ENCODE measurements at places on chromosomes 1 and 21.

DNA sequence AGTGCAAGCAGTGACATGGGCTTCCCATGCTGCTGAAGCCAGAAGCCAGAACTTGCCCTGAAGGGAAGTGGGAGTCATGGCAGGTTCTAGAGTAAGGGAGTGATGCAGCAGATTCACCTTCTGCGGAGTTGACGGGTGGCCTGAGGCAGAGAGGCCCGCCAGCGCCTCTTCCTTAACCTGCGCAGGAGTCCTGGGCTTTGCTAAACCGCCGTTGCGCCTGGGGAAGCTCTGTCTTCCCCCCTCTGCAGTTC, 67.3 kb downstream of the OBSCN start:
- no peak for DNase-seq

DNA sequence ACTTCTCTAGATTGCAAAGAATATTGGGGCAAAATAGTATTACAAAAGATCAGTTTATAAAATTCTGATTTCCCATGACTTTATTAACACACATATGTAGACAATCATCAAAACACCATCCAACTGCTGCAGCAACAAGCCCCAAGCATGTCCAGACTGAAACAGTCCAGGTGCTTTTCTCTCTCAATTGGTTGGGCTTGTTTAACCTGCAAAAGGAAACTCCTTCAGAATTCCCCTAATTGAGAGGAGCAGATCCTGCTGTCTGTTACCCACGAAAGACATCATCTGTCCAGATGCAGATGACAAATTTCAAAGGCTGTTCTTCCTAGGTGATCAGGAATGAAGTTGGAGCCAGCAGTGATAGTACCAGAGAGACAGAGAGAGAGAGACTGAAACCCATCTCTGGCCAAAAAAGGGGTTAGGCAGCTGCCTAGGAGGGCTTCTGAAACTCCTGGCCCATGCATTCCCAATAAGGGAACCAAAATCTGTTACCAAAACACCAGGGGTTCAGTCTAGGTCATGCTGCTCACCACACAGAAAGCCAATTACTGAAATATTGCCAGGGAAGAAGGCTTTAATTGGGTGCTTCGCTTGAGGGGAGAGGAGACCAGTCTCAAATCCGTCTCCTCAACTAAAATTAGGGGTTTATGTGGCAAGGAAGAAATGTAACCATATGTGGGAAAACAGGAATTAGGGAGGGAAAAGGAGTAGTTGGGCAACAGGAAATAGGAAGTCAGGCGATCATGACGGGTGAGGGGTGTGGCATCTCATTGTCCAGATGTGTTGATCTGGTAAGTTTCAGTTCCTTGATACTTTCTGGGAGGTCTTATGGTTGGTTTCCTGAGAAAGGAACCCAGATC, 34.7 kb upstream of the RGL1 start:
- DNase-seq: no peak

DNA sequence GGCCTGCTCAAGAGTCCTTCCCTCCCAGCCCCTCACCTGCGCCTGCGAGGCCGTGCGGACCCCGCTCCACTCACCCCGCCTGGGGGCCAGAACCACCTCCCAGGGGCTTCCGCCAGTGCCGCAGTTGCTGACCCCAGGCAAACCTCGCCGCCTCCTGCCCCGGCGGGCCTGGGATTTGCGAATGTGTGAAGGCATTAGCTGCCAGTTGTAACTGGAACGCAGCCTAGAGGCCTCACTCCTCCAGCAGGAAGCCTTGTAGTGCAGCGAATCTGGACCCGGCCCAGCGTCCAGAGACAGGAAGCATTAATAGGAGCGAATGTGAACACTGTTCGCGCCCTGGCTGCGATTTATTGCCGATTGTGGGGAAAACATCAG, 140.9 kb upstream of the ARHGEF16 start:
- DNase-seq: no peak

DNA sequence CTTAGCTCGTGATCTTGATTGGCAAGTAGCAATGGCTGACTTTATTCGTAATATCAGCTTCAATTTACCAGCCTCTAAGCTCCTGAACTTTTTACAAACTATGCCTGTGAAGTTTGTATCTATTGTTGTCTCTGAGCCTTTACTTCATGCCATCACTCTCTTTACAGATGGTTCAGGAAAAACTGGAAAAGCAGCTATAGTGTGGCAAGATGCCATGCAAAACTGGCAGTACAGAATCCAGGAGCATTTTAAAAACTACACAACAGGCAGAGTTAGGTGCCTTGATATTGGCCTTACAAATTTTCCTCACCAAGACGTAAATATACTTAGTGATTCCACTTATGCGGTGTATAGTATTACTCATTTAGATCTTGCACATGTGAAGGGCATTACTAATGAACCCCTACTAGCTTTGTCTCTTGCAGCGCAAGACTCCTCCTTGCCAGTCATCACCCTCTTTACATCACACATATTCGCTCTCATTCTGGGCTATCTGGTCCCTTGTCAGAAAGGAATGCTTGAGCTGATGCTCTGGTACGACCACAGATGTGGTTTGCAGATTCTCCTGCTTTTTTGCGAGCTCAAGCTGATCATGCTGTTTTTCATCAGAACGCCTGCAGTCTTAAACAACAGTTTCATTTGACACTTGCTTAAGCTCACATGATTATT, 36.3 kb downstream of the CLCA1 start:
- no peak for DNase-seq

- DNase-seq: peak; percentile 93
Observed at GRCh38 chr1:86429835-86430234, 5.9 kb downstream of the CLCA2 start.

DNA sequence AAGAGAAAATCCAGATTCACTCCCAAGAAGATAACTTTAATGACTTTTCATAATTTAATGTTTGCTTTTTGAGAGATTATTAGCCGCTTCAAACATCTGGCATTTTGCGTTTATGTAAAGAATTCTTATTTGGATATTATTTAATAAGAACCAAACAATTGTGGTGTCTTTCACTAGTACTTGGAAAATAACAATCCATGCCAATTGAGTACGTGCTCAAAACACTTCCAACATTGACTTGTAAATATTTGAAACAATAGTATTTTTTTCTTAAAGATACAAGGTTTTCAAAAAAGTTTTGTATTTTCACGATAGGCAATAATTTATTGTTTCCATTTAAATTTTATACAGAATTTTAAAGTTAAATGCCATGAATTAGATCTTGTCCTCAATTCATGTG, 498.7 kb downstream of the AMY1C start:
- DNase-seq: no peak

DNA sequence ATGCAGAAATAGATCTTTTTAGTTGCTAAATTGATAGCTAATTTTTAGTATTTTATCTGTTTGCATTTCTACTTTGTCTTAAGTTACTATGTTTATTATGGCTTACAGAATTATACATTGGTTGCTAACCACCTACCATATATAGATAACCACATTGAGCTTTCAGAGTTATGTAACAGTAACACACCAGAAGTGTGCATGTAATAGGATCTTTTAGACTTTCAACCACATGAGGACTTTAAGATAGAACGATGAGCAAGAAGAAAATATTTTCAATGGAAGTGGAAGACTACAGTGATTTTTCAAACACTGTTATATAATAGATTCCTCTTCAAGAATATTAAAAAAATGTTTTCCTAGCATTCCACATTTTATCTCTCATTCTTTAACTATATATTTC, 28.8 kb downstream of the TOR1AIP1 start:
- peak; percentile 74 for DNase-seq

DNA sequence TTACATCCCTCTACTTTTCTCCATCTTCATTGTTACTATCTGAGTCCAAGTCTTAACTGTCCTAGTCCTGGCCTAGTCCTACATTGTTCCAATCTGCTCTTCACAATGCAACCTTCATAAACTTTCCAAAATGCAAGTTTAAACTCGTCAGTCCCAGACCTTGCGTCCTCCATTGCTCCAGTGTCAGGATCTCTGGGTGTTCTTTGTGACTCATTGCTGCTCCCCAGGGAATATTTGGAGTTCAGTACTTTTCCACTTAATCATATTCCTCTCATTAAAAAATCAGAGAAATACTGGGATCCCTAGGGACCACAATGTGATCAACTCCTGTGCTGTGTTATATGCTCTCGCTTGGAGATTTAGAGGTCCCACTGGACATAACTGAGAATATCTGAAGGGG, 18.0 kb upstream of the KPRP start:
- no peak for DNase-seq

DNA sequence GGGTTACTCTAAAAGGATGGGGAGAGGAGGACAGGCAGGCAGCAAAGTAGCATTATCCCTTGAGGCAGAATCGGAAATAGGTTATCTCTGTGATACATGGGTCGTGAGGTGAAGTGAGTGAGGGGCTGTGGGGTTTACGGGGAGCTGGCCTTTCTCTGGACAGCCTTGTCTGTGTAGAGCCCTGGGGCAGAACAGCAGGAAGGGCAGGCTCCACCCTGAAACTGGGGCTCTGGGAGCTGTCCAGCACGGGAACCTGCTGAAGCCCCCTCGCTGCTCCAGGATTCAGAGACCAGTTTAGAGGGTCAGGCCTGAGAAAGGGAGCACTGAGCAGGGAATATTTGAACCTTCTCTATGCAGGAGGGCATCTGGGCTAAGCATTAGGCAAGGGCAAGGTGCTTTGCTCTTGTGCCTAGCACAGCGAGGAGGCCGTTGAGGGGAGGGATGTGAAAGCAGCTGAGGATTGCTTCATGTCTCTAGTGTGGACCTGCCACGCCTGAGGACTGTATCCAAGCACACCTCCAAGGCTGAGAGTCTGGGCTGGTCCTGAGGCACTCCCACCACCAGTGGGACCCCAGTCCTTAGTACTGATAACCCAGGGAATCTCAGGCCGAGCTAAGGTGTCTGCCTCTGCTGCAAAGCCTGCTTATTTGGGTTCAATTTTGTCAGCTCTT, 55.8 kb downstream of the NAV1 start:
- peak; percentile 31 for DNase-seq

DNA sequence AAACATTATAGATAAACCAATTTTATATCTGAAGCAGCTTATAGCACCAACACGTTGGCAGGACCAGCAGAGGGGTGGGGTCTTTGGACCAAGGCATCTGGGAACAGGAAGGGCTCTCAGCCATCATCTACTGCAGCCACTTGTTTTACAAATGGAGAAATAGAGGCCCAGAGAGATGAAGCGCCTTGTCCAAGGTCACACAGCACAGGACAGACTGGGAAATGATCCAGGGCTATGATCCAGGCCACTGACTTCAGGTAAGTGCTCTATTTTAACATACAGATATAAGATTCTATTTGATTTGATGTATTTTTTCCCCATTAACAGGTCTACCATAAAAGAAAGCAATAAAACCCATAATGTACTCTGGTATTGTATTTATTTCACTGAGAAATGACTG, 16.9 kb downstream of the GADD45A start:
- no peak for DNase-seq

Data from Kasumi-1 (cell line).